ENCODE measurements at places on chromosomes 7 and 10.

DNA sequence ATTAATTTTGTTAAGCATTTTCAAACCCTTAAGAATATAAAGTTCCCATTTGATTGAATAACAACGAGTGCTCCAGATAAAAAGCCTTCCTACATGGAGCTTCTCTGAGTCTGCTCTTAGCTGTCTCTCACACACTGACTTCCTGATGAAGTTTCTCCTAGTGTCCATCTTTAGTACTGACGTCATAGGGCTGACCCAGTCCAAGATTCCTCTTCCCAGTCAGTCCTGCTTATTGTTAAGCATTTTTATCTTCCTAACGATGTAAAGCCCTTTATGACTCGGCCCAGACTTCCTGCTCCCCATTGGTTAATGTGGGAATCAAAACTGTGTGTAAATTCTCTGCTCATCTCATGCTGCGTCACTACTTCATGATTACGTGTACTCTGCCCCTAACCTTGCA, 398.8 kb downstream of the TFEC start:
- DNase-seq = no peak

GRCh38 chr7:86995052-86995725, 64.3 kb downstream of the ELAPOR2 start:
- DNase-seq = no peak

DNA sequence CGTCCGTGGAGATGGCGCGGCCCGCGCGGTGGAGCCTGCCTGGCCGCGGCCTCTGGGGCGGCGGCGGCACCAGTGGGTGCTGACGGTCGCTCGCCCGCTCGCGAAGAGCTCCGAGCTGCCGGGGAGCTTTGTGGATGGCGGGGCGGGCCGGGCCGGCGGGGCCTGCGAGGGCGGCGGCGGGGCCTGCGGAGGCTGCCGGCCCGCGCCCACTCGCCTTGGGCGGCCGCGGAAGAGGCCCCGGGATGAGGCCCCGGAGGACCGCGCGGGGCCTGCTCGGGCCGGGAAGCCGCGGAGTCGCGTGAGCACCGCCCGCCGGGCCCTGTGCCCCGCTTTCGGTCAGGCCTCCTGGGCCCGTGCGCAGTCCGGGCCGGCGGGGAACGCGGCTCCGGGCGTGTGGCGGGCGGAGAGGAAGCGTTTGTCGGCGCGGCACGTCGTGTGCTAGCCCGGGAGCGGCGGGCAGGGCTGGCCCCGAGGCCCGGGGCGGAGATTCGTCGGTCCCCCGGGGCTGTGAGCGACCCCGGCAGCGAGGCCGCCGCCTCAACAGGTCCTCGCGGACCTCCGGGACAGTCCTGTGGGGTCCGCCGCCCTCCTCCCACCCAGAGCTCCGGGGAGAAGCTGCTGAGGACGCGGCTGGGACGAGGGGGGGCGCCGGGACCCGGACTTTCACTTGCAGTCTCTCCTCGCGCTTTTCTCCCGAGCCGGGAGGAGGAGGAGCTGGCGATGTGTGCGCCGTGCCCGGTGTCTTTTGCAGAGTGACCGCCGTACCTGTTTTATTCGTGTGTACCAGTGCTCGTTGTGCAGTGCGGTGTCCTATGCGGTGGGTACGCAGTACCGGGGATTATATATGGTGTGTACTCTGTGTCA, 578 bp downstream of the ZMYND11 start:
- no peak for DNase-seq

DNA sequence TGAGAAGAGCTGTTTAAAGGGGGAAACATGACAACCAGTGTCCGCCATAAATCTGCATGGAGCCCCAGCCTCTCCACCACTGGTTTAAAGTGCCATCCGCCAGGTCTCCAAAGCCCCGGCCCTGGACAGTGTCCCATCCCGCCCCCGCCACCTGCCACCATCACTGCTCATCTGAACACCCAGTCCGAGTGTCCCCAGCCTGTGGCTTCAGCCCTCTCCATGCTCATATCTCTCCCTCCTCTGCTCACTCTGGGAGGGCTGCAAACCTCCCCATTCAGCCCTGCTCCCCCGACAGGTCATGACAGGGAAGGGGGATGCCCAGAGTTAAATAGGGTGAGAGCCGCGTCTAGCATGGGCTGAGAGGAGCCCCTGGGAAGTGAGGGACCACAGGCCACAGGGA, 266.2 kb downstream of the DNAJB6 start:
- DNase-seq = no peak

GRCh38 chr10:123380491-123381085, 226.4 kb downstream of the BUB3 start:
- DNase-seq = peak; percentile 3

- peak; percentile 56 for DNase-seq
Measured at GRCh38 chr7:43647673-43648472, 65.0 kb downstream of the STK17A start.

GRCh38 chr10:20596911-20597310, 300.2 kb downstream of the NEBL start:
- no peak for DNase-seq

Measured in DMS 273 treated with DMSO at 0.1 percent for 48 hours (cell line).